ENCODE measurements at places on chromosomes 2 and 18. TPM values are rescaled to one million over a fixed set of nuclear protein-coding genes. Genes with fewer than 3 reads are reported as not detected.

LOXHD1 gene
- total RNA-seq, result 1.0 TPM

DNA sequence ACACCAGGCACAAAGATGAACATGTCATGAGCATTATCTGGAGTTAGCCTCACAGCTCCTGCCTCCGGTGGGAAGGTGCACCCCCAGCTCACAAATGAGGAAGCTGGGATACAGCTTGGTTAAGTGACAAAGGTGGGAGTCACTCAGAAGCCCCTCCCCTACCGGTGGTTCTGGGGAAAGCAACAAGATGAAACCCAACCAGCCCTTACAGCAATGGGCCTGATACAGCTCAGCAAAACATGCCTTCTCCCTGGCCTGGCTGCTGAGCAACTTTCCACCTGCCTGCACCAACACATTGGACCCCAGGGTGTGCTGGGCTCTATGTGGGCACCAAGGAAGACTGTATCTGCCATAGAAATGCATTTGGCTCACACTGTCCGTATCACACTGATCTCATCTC, 113.2 kb downstream of the GYPC start:
- H3K4me3 ChIP-seq, result no peak overlapping the region
- DNase-seq, result no peak
- no peak overlapping the region for H3K27ac ChIP-seq
- H3K36me3 ChIP-seq, result no peaks in the 10 kb centered on the region
- no peaks in the 10 kb centered on the region for H3K4me1 ChIP-seq

GRCh38 chr18:44474591-44474990, 206.1 kb upstream of the SETBP1 start:
- no peak for DNase-seq
- H3K4me1 ChIP-seq, result no peaks in the 10 kb centered on the region
- H3K4me3 ChIP-seq, result no peak overlapping the region
- H3K36me3 ChIP-seq, result no peaks in the 10 kb centered on the region

DNA sequence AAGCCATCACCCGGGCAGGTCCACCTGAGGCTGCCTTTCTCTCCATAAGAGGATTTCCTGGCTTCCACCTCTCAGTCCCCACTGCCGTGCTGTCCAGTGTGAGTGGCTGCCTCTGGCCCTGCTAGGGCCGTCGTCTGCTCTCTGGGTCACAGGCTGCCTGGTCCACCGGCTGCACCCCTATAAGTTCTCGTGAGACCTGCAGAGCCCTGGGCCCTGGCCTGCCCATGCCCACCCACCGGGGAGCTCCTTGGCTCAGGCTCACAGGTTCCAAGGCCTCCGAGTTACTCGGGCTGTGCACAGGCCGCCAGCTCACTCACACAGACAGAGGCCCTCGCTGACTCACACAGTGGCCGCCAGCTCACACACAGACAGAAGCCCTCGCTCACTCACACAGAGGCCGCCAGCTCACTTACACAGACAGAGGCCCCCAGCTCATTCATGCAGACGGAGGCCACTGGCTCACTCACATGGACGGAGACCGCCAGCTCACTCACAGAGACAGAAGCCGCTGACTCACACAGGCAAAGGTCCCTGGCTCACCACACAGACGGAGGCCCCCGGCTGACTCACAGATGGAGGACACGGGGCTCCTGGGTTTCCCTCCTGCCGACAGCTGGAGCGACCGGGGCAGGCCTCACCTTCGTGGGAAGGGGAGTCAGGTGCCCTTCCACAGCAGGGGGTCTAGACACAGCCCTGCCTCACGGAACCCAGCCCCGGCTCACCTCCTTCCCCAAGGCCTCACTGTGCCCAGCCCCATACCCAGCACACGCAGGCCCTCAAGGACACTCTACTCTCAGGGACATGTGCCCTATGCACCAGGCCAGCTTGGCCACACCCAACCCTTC, 334.1 kb upstream of the MYT1L start:
- DNase-seq, result no peak
- no peaks in the 10 kb centered on the region for H3K36me3 ChIP-seq

DNA sequence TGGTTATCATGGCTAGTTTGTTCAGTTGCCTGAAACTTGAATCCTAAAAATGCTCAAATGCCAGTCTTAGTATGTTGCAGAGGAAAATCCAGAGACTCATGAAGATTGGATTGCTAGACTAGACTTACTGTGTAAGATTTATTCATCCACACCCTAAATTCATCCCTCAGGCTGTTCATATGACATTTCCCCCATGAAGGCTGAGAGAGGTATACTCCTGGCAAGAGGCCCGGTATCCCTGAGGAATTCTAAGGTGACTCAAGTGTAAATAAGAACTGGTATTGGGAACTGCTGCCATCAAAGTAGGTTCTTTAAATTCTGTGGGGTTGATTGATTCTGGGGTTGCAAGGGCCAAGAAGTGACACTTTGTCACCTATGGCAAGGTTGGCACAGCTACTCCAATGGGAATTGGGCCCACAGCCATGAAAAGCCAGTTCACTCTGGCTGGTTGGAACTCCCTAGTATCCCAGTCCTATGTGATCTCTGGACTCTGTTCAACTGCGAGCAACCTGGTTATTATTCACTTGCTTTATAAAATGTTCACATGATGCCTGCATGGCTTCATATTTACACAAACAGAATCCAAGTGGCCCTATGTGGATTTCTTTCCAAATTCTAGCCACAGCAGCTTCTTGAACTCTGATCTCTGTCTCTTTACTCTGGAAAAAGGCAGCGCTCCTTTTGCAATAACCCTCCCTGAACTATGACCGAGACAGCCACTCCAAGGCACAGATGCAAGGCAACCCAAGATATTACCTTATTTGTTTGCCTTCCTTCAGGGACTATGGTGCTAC, 429.1 kb downstream of the CBLN2 start:
- DNase-seq, result no peak
- H3K27ac ChIP-seq, result no peak overlapping the region
- no peaks in the 10 kb centered on the region for H3K36me3 ChIP-seq
- H3K4me3 ChIP-seq, result no peak overlapping the region

GRCh38 chr2:216829533-216829932, 30.3 kb downstream of the TNP1 start:
- H3K27ac ChIP-seq, result no peak overlapping the region
- no peaks in the 10 kb centered on the region for H3K27me3 ChIP-seq
- peak; percentile 93 for DNase-seq
- no peaks in the 10 kb centered on the region for H3K4me1 ChIP-seq
